Fibroblast of the aortic adventitia (primary cell): ENCODE measurements at places on chromosomes 2 and 18.

GRCh38 chr18:26911840-26912239, 46.3 kb upstream of the AQP4 start:
- no peak for DNase-seq

- no peak for DNase-seq
These were observed 318.4 kb downstream of the GULP1 start for GRCh38 chr2:188610050-188610444.

GRCh38 chr2:5967506-5967905, 275.3 kb downstream of the SOX11 start:
- DNase-seq = no peak

GRCh38 chr2:167190053-167190452, 301.8 kb downstream of the XIRP2 start:
- peak; percentile 88 for DNase-seq

DNA sequence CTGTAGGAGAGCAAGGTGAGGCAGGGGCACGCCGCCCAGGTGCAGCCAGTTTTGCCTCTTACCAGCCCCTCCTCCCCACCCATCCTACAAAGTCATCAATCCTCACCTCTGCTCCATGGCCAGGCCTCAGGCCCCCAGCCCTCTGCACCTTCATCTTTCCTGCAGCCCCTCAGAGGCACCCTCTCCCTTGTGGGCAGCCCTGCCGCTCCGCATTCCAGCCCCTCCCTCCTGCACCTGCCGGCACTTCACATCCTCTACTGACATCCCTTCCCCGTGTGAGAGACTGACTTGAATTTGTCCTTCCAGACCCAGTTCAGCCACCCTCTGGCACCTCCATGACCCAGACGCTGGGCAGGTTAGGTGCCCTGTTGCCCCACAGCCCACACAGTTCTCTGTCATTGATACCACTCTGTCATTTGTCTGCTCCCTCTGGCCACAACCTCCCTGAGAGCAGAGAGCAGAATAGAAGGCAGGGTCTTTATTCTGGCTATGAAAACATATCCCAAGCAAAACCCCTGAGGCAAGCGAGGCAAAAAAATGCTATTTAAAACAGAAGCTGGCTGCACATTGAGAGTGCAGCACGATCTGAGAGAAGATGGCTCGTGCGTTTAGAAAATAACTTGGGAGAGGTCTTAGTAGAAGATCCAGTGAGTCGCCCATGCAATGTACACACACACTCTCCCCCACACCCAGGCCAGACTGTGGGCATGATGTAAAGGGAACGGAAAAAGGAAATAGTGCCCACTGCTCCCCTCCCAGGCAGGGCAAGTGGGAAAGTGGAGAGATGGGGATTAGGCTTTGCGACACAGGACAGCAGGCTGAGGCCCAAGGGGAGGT, 25.9 kb downstream of the SDC1 start:
- no peak for DNase-seq

DNA sequence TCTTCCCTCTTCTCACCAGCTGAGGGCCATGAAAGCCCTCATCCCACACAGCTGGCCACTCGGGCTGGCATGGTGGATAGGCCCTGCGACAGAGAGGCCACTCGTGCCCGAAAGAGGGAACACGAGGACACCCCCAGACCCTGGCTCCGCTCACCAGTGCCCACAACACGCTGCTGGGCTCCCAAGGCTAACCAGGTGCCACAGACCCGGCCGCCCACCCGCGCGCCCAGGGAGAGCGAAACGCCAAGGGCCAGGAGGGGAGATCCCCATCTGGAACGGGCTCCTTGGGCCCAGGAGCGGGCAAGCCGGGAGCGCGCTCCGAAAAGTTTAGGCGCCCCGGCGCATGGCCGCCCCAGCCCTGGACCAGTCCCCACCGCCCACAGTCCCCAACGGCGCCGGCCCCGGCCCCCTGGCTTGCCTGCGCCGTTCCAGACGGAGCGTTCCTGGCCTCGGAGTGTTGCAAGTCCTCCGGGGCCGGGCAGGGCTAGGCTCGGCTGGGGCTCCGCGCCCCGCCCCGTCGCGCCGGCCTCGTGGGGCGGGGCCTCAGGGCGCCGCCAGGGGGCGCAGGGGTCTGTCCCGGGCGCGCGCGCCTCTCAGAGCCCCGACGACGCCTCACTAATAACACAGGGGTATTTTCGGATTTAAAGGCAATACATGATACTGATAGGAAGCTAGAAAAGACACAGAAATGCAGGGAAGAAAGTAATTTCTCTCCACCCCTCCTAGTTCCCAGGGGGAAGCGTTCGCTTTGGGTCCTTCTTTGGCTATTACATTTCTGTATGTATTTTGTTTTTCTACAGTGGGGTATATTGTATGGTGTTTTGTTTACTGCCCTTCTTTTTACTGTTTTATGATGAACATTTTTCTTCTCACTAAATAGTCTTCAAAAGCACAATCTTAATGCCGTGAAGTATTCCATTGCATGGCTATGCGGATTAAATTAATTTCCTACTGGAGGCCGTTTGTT, at the start of gene TMBIM1:
TMBIM1 (minus strand) TSS at position 456 of the 967 bp plus-strand sequence. CDS start 10,362 bp downstream, outside the sequence.
- DNase-seq = peak; percentile 66

DNA sequence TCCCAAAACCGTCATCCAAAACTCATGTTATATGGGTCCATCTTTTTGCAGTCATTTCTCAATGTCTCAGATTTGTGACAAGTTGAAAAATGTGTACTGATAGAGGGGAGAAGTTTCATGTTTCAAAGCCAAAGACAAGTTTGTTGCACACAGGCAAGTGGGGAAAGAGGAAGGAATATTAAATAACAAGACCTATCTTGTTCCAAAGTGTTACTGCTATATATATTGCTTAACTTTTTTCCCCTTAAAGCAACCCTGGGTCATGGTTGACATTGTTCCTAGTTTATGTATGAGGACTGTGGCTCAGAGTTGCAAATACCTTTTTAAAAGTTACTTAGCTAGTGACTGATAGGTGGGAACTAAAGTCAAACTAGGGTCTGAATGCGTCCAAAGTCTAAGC, 1.7 kb downstream of the ITGA4 start:
- no peak for DNase-seq

DNA sequence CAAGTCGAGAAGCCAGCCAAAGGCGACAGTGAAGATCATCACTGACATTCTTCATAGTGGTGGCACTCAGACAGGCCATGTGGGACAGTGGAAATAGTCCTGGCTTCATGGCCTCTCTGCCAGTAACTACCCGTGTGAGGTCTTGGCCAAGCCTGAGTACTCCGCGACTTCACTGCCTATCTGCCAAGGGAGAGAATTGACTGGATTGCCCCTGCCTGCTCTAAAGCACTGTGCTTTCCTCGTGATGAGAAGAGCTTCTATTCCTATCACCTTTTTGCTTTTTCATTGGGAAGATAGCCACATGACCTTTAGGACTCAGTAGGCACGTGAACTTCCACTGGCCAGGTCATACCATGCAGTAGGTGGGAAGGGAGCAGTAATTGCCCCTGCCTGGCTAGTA, 239.3 kb downstream of the HAUS1 start:
- DNase-seq = no peak
